Effector memory CD4-positive, alpha-beta T cell (primary cell): ENCODE measurements at places on chromosomes 11 and 22.

- no peak overlapping the region for H3K4me3 ChIP-seq
- no peak for DNase-seq
- H3K4me1 ChIP-seq: no peaks in the 10 kb centered on the region
- no peak overlapping the region for H3K27ac ChIP-seq
- H3K27me3 ChIP-seq: no peaks in the 10 kb centered on the region
Observed at GRCh38 chr11:131685206-131685605, 314.8 kb downstream of the NTM start.

DNA sequence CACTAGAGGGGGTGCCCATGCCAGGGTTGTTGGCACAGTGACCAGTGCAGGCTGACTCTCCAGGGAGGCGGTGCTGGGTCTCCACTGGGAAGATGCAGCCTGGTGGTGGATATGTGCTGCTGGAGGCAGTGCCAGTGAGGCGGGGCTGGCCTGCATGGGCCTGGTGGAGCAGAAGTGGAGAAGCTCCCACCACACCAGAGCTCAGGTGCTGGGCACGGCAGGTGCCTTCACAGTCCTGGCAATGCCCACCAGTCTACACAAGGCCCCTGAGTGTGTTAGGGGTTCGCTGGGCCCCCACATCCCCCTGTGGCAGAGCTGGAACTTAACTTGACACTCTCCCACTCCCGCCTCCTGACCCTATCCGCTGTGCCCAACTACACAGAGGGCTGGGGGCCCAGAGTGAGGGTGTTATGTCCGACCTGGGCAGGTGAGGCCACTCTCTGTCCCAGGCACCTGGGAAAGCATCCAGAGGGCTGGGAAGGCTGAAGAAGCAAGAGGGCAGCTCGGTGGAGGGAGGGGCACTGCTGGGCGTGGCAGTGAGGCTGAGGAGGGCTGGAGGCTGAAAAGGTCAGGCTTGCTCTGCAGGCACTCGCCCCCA is 102.4 kb upstream of the B3GAT1 start:
- no peaks in the 10 kb centered on the region for H3K27me3 ChIP-seq
- no peak overlapping the region for H3K27ac ChIP-seq
- no peak overlapping the region for H3K4me3 ChIP-seq
- H3K4me1 ChIP-seq: no peaks in the 10 kb centered on the region
- H3K36me3 ChIP-seq: no peaks in the 10 kb centered on the region
- no peak for DNase-seq

- no peaks in the 10 kb centered on the region for H3K4me1 ChIP-seq
- no peaks in the 10 kb centered on the region for H3K36me3 ChIP-seq
- no peak overlapping the region for H3K4me3 ChIP-seq
- no peak overlapping the region for H3K27ac ChIP-seq
Observed at GRCh38 chr11:113446938-113447337, 28.3 kb downstream of the DRD2 start.

DNA sequence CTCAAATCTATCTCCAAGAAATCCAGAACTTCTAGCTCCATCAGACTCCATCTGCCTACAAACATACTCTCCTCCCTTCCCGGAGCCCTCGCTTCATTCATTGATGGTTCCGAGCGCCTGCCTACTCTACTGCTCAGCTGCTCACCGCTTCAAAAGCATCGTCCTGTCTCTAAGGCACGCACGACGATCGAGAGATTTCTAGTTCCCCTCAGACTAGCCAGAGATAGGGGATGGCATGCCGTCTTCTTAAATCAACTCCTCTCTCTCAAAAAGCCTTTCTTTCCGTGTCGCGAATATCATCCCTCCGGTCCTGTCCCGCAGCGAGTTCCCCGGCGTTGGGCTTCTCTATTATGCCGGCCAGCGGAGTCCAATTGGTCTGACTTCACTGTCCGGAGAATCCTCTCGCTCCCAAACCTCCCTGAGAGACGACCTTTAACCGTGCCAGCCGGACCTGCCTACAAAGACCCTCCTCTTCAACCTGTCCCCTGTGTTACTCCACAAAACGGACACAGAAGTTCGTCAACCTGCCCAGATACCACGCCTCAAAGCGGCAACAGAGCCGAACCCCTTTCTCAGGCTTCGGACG is 592 bp downstream of the EEF1G start:
- H3K27me3 ChIP-seq: no peaks in the 10 kb centered on the region
- no peak for DNase-seq
- H3K4me1 ChIP-seq: peaks cover 18% of the 10 kb centered on the region
- H3K27ac ChIP-seq: peak overlapping the region; percentile 84
- peak overlapping the region; percentile 97 for H3K4me3 ChIP-seq

- peaks cover 3% of the 10 kb centered on the region for H3K4me1 ChIP-seq
- no peak for DNase-seq
- no peaks in the 10 kb centered on the region for H3K36me3 ChIP-seq
- no peak within 1 kb of the TSS for H3K27ac ChIP-seq
- no peaks in the 10 kb centered on the region for H3K27me3 ChIP-seq
- H3K4me3 ChIP-seq: no peak within 1 kb of the TSS
Observed at GRCh38 chr11:47257517-47258316, at the start of gene NR1H3. NR1H3 (plus strand) TSS chr11:47257996; CDS start chr11:47259217, 1,221 bp downstream.

GRCh38 chr11:31325160-31325559 is 44.4 kb downstream of the DCDC1 start:
- H3K4me3 ChIP-seq: no peak overlapping the region
- H3K27ac ChIP-seq: no peak overlapping the region
- no peaks in the 10 kb centered on the region for H3K27me3 ChIP-seq
- H3K4me1 ChIP-seq: no peaks in the 10 kb centered on the region

DNA sequence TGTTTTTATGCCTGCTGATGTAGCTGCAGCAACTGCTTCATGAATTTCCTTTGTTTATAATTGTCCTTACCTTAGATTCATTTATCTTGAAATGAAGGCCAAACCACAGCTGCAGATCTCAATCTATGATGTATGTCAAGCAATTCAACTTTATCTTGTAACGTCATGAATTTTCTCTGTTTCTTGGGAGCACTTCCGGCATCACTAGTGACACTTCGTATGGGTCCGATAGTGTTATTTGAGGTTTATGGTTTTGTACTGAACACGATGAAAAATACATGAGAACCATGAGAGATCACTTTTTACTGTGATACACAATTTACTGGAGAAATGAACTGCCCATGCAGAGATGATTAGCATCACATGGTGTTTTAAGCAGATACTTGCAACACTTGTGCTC is 98.5 kb downstream of the CSTPP1 start:
- no peak overlapping the region for H3K4me3 ChIP-seq
- H3K36me3 ChIP-seq: no peaks in the 10 kb centered on the region
- no peak overlapping the region for H3K27ac ChIP-seq
- no peaks in the 10 kb centered on the region for H3K4me1 ChIP-seq
- no peaks in the 10 kb centered on the region for H3K27me3 ChIP-seq
- no peak for DNase-seq

DNA sequence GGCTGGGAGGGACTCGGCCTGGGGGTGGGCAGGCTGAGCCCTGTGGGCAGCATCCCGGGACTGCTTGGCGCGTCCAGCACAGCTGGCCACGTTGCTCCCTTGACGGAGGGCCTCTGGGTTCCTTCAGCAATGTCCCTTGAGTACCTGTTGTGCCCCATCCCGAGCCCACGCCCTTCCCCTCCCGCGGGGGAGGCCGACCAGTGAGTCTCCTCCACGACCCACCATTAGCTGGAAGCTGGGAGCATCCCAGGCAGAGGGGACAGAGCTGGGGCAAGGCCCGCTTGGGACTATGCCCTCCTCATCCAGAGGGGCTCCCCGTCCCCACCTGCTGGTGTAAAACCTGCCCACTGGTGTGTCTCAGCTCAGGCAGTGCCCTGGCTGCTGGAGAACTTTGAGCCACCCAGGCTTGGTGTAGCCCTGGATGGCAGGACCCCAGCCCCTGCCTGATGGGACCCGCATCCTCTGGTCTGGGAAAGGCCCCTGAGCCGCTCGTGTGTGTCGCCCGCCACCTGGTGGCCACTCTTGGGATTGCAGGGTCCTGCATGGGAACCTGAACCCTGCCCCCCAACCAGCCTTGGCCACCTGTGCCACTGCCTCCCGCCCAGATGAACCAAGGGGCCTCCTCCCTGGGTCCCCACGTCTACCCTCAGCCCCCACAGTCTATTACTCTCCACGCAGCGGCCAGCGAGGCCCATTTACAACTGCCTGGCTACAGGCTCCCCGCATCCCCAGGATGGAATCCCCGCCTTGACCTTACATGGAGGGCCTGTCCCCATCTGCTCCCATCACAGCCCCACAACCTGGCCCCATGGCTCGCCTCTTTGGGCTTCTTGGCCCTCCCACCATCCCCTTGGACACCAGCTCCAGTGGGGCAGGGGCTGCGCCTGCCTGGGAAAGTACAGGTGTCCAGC is 16.6 kb upstream of the ARHGAP8 start:
- H3K4me1 ChIP-seq: no peaks in the 10 kb centered on the region
- no peak overlapping the region for H3K4me3 ChIP-seq
- DNase-seq: peak; percentile 59
- H3K36me3 ChIP-seq: no peaks in the 10 kb centered on the region
- H3K27ac ChIP-seq: no peak overlapping the region

GRCh38 chr22:33065230-33065629 is 7.0 kb upstream of the SYN3 start:
- no peaks in the 10 kb centered on the region for H3K4me1 ChIP-seq
- no peaks in the 10 kb centered on the region for H3K36me3 ChIP-seq
- H3K27ac ChIP-seq: no peak overlapping the region
- H3K27me3 ChIP-seq: no peaks in the 10 kb centered on the region
- no peak overlapping the region for H3K4me3 ChIP-seq

GRCh38 chr11:73783483-73784020 is 4.1 kb upstream of the MRPL48 start:
- no peak for DNase-seq
- no peaks in the 10 kb centered on the region for H3K36me3 ChIP-seq
- H3K4me1 ChIP-seq: peaks cover 2% of the 10 kb centered on the region
- H3K4me3 ChIP-seq: no peak overlapping the region
- H3K27me3 ChIP-seq: no peaks in the 10 kb centered on the region

- no peak for DNase-seq
- H3K27ac ChIP-seq: no peak overlapping the region
- no peaks in the 10 kb centered on the region for H3K27me3 ChIP-seq
- H3K36me3 ChIP-seq: peaks cover 50% of the 10 kb centered on the region
- no peak overlapping the region for H3K4me3 ChIP-seq
- H3K4me1 ChIP-seq: no peaks in the 10 kb centered on the region
Observed at GRCh38 chr11:77884186-77884828, 63.4 kb downstream of the AAMDC start.

DNA sequence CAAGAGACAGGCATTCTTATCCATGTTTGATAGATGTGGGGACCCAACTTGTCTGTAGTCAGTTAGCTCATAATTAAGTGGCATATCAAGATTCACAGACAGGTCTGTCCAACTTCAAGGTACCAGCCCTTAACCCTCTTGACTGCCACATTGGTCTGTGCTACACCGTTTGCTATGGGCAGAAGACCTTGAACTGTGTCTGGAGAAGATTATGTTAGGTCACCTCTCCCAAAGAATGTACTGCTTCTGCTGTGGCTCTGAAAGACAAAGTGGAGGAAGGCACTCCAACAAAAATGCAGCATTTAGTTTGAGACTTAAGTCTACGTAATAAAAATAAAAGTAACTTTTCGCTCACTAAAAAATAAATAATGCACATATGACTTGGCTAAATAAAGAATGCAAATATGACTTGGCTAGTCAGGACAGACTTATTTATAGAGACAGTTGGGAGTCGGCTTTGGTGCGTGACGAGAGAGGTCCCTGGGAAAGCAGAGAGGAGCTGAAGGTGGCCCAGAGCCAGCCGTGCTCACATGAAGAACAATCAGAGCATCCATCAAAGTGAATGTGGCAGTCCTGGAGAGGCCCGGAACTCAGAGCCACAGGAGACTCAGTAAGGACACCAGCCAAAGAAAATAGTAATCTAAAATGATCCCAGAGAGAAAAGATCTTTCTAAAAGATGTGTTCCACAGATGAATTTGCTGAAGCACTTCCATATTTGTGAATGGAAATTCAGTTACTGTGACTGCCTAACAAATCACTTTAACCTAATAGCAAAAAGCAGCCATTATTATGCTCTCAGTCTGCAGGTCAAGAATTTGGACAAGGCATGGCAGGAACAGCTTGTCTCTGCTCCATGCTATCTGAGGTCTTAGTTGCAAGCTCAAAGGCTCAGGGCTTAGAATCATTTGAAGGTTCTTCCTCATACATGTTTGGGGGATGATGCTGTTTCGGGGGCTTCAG is 35.0 kb downstream of the CWC15 start:
- H3K4me1 ChIP-seq: peaks cover 13% of the 10 kb centered on the region
- no peaks in the 10 kb centered on the region for H3K27me3 ChIP-seq
- no peak overlapping the region for H3K4me3 ChIP-seq
- H3K36me3 ChIP-seq: no peaks in the 10 kb centered on the region

- H3K36me3 ChIP-seq: no peaks in the 10 kb centered on the region
- no peak overlapping the region for H3K4me3 ChIP-seq
- H3K27ac ChIP-seq: no peak overlapping the region
- DNase-seq: no peak
- H3K27me3 ChIP-seq: no peaks in the 10 kb centered on the region
Observed at GRCh38 chr11:44943696-44944095, 7.0 kb downstream of the TP53I11 start.

- H3K27me3 ChIP-seq: peaks cover 25% of the 10 kb centered on the region
- H3K27ac ChIP-seq: no peak overlapping the region
- H3K36me3 ChIP-seq: no peaks in the 10 kb centered on the region
- peaks cover 34% of the 10 kb centered on the region for H3K4me1 ChIP-seq
- DNase-seq: no peak
Observed at GRCh38 chr11:69644071-69644961, 3.4 kb downstream of the CCND1 start.

- no peaks in the 10 kb centered on the region for H3K4me1 ChIP-seq
- DNase-seq: no peak
- H3K27ac ChIP-seq: no peak overlapping the region
- no peaks in the 10 kb centered on the region for H3K27me3 ChIP-seq
- H3K36me3 ChIP-seq: no peaks in the 10 kb centered on the region
- no peak overlapping the region for H3K4me3 ChIP-seq
Observed at GRCh38 chr11:26193694-26194365, 138.1 kb upstream of the ANO3 start.

GRCh38 chr11:4385978-4386740 is 7.3 kb downstream of the TRIM21 start:
- DNase-seq: no peak
- no peaks in the 10 kb centered on the region for H3K4me1 ChIP-seq
- H3K27me3 ChIP-seq: no peaks in the 10 kb centered on the region
- H3K27ac ChIP-seq: no peak overlapping the region

DNA sequence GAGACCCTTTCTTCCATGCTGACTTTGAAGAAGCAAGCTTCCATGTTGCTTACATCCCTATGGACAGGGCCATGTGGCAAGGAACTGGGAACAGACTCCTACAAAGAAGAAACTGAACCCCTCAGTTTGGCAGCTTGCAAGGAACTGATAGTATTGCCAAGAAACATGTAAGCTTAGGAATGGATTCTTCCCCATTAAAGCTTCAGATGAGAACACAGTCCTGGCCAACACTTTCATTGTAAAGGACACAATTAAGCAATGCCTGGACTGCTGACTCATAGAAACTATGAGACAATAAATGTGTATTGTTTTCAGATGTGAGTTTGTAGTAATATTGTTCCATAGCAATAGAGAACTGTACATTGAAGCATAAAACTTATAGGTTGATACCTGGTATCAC is 82.4 kb downstream of the AASDHPPT start:
- H3K27ac ChIP-seq: no peak overlapping the region
- H3K36me3 ChIP-seq: no peaks in the 10 kb centered on the region
- no peaks in the 10 kb centered on the region for H3K4me1 ChIP-seq
- no peak overlapping the region for H3K4me3 ChIP-seq
- no peaks in the 10 kb centered on the region for H3K27me3 ChIP-seq

- peak overlapping the region; percentile 81 for H3K27ac ChIP-seq
- peak; percentile 34 for DNase-seq
- peaks cover 26% of the 10 kb centered on the region for H3K36me3 ChIP-seq
- H3K4me3 ChIP-seq: peak overlapping the region; percentile 85
- H3K27me3 ChIP-seq: no peaks in the 10 kb centered on the region
Observed at GRCh38 chr11:67504005-67504949, 886 bp downstream of the PITPNM1 start.
